Epithelial cell of esophagus (primary cell): ENCODE measurements at places on chromosomes 6 and 20.

GRCh38 chr20:41650231-41650948, 32.2 kb upstream of the CHD6 start:
- peak; percentile 66 for DNase-seq

GRCh38 chr6:13881621-13882165, 43.1 kb upstream of the RNF182 start:
- peak; percentile 50 for DNase-seq

- DNase-seq = no peak
Observed at GRCh38 chr20:57609086-57609841, 11.0 kb downstream of the ZBP1 start.

- no peak for DNase-seq
Observed at GRCh38 chr6:106844930-106845329, 129.6 kb downstream of the CD24 start.

- no peak for DNase-seq
Observed at GRCh38 chr20:37816003-37816402, 86.9 kb upstream of the VSTM2L start.

DNA sequence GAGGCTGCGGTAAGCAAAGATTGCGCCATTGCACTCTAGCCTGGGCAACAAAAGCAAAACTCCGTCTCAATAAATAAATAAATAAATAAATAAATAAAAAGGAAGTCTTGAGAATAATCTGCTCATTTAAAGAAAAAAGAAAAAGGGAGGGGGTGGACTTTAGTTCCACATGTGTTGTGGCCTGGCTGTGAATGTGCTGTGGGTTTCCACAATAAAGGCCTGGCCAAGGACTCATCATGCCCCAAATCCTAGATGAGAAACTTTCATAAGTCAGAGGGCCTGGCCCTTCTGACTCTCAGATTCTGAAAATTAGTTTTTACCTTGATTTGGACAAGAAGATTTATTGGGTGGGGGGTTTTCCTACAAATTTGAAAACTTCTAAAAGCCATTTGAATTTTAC, 48.4 kb downstream of the RIOK1 start:
- DNase-seq = no peak

- DNase-seq = no peak
Observed at GRCh38 chr6:111989743-111990142, 64.2 kb upstream of the CCN6 start.

DNA sequence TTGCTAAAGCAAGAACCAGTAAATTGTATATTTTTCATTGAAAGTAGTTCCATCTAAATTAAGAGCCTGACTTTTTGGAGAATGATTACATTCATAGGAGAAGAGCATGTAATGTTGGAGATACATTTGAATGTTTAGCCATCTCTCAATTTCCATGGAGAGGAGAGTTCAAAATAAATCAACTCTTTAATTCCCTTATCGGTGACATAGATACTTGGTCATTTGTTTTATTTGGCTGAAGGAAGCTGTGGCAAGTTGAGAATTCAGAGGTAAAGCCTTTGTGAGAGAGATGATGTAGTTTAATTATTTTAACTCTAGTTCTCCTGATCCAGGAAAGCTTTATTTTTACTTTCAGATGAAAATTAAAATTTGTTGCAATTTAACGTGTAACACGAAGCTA, 22.3 kb downstream of the QKI start:
- DNase-seq = no peak
